ENCODE measurements at places on chromosomes 11 and 22. TPM values are rescaled to one million over a fixed set of nuclear protein-coding genes. Genes with fewer than 3 reads are reported as not detected.

The SLC22A6 gene
- not detected for total RNA-seq

The PDXP gene
- total RNA-seq: 55.3 TPM

The OR2AG2 gene
- total RNA-seq: 0.51 TPM

The P2RX6 gene
- total RNA-seq: 0.75 TPM

The OR2D3 gene
- total RNA-seq: not detected

The PARVB gene
- total RNA-seq: 39.6 TPM

The FAM180B gene
- 0.27 TPM for total RNA-seq

The UPK3A gene
- not detected for total RNA-seq

The NXPE2 gene
- total RNA-seq: 0.97 TPM

The KBTBD3 gene
- 7.9 TPM for total RNA-seq

The CNIH2 gene
- total RNA-seq: 0.41 TPM

The NFRKB gene
- total RNA-seq: 18.4 TPM

The NAT10 gene
- total RNA-seq: 58.3 TPM

The CARD16 gene
- total RNA-seq: 0.88 TPM

The DNAJB7 gene
- total RNA-seq: 1.0 TPM

GRCh38 chr11:74672956-74673692 is 58.1 kb downstream of the CHRDL2 start:
- ATAC-seq: peak; percentile 83

GRCh38 chr11:62115085-62115694 is 8.6 kb upstream of the INCENP start:
- ATAC-seq: peak; percentile 87

GRCh38 chr11:44338026-44338425 is 28.1 kb upstream of the ALX4 start:
- no peak for ATAC-seq

- no peak for ATAC-seq
Observed at GRCh38 chr22:33438273-33438672, 380.1 kb upstream of the SYN3 start.

- no peak for ATAC-seq
Observed at GRCh38 chr22:27782088-27782487, 19.5 kb downstream of the MN1 start.

DNA sequence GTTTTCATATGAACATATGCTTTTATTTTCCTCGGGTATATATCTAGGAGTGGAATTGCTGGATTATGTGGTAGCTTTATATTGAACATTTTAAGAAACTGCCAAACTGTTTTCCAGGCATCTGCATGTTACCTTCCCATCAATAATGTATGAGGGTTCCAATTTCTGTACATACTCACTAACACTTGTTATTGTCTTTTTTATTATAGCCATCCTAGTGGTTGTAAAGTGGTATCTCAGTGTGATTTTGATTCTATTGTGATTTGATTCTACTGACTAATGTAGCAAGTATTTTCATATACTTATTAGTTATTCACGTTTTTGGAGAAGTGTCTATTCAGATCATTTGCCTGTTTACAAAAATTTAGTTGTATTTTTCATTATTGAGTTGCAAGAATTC is 2.0 kb downstream of the ANO5 start:
- ATAC-seq: no peak

DNA sequence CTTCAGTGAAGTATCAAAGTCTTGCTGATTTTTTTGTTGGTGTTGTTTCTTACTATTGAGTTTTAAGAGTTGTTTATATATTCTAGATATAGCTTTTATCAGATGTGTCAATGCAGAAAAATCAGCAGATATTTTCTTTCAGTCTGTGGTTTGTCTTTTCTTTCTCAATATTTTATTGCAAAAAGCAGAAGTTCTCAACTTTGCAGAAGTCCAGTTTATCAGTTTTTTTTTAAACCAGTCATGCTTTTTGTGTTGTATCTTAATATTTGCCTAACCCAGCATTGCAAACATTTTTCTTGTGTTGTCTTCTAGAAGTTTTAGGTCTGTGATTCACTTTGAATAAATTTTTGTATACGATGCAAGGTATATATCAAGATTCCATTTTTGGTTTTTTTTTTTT is 7.0 kb downstream of the ASRGL1 start:
- ATAC-seq: no peak

DNA sequence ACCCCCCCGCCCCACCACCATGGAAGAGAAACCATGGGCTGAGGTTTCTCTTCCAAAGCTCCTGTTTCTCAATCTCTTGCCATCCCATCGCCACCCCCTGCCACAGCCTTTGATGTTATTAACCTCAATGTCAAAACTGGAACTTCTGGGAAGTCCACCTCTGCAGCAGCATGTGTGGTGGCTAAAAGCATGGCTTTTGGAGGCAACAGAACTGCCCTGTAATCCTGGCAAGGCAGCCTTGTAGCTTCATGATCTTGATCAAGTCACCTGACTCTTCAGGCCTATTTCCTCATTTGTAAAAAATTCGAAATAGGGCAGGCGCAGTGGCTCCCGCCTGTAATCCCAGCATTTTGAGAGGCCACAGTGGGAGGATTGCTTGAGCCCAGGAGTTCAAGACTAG is 3.5 kb upstream of the COX8A start:
- no peak for ATAC-seq

DNA sequence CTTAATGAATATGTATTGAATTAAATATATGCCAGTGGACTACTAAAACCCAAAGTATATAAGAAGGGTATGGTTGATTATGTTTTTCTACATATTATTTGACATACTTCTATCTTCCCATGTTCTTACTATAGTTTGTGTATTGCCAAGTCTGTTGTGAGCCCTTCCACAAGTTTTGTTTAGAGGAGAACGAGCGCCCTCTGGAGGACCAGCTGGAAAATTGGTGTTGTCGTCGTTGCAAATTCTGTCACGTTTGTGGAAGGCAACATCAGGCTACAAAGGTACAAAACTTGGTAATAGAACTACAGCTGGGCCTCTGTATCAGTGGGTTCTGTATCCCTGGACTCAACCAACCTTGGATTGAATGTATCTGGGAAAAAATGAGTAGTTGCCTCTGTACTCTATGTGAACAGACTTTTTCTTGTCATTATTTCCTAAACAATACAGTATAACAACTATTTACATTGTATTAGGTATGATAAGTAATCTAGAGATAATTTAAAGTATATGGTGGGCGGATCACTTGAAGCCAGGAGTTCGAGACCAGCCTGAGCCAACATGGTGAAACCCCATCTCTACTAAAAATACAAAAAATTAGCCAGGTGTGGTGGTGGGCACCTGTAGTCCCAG is 38.7 kb upstream of the TTC36 start:
- ATAC-seq: peak; percentile 77

- peak; percentile 47 for ATAC-seq
Observed at GRCh38 chr22:26502688-26503561, 9.3 kb downstream of the TFIP11 start.

DNA sequence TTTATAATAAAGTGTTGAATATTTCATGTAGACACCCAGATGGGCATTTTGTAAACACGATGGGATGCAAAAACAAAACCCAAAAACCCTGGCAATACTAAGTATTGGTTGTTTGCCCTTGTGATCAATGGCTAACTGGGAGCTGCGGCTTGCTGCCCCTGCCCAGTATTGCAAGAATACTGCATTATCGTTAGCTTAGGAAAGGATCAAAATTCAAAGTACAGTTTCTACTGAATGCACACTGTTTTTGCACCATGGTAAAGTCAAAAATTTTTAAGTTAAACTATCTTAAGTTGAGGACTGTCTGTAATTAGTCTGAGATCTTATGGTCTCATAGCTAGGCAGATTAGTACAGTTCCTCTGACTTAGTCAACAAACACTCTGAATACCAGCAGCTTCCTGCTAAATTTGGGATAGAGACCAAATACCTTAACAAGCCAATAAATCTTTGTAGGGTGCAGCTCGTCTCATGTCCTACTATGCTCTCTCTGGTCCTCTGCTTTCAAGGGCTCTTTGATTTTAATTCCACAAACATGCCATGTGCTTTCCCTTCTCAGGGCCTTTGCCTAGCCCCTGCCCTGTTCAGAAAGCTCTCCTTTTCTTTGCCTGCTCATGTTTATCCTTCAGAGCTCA is 4.0 kb downstream of the CCDC90B start:
- ATAC-seq: no peak

GRCh38 chr11:19242179-19242932 is 1.6 kb upstream of the E2F8 start:
- no peak for ATAC-seq

DNA sequence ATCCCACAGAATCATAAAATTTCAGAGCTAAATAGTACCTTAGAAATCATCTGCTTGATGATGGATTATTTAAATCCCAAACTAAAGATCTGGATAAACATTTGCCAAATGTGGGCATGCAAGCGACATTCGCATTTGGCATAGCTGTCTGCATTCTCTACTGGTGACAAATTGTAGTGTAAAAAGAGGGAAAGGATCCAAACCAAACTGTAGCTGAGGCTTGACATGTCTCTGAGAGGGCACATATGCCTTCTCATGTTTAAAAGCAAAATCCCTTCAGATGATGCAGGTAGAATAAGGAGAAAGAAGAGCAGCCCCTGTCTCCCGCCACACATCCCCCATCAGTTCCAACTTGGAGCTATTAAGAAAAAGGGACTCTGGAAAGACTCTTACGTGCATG is 257.5 kb upstream of the MTNR1B start:
- no peak for ATAC-seq

DNA sequence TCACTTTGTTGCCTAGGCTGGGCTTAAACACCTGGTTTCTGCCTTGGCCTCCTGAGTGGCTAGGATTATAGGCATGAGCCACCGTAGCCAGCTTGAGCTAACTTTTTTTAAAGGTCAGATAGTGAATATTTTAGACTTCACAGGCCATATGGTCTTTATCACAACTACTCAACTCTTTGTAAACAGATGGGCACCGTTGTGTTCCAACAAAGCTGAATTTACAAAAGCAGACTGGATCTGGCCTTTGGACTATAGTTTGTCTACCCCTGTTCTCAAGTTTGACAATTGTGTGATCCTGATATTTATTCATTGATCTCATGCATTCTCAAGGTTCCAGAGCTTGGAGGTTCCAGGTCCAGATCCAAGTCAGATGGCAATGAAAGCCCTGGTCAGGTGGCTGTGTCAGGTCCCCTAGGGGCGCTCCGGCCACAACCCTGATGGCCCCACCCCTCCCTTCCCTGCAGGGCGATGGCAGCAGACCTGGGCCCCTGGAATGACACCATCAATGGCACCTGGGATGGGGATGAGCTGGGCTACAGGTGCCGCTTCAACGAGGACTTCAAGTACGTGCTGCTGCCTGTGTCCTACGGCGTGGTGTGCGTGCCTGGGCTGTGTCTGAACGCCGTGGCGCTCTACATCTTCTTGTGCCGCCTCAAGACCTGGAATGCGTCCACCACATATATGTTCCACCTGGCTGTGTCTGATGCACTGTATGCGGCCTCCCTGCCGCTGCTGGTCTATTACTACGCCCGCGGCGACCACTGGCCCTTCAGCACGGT is 15.8 kb downstream of the P2RY2 start:
- no peak for ATAC-seq

DNA sequence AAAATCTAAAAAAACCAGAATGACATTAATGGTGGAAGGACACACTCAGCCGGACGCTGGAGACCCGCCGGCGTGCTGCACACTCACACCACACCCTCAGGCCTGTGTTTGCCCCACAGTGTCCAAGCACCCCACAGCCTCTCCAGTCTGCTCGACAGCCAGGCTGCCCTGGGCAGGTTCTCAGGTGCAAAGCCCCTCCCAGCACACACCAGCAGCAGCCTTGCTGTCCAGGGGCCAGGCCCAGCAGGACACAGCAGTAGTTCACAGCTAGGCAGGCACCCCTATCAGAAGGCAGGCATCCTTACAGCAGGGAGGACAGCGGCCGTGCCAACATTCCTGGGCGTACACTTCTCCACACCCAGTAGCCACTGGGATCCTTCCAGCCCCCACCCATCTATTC is 1.7 kb upstream of the SLC25A1 start:
- ATAC-seq: no peak

DNA sequence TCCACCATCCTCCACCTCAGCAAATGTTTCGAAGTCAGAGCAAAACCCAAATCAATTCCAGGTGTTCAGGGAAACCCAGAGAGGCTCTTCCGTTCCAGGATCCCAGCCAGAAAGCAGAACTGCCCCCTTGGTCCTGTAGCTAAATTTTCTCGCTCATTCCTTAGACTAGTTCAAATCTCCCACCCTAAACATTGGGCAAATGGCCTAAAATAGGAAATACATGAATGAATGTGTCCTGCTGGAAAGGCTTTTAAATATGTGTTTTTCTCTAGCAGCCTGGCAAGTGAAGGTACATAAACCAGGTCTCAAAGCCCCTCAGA is 89.6 kb downstream of the ETS1 start:
- no peak for ATAC-seq

GRCh38 chr22:42879371-42880021 is 22.4 kb upstream of the ARFGAP3 start:
- ATAC-seq: no peak

DNA sequence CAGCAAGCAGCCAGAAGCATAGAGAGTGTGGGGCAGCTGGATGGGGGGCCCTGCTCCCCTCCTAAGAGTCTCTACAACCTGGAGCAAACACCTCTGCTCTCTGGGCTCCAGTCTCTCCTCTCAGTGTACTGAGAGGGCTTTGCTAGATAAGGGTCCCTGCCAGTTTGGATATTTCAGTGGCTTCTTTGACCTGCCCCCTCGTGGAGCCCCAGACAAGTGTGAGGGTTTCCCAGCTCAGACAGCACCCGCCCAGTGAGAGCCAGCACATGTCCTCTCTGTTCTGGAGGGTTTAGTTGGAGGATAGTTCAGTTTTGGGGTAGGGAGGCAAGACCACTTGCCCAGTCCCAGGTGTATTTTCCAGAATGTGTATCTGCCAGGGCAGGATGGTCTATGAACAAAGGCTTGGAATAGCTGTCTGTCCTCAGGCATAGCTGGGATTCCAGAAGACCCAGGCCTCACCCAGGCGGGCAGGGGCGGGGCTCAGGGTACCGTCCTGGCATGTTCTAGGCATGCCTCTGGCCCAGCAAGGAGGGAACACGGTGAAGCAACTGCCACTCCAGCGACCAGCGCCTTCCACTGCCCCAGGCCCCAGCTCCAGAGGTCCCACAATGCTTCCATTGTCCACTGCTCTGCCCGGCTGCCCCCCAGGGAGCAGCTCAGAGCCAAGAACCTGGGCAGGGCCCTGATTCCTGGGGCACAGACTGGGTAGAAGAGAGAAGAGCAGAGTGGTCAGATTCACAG is 7.5 kb upstream of the MICALL1 start:
- ATAC-seq: peak; percentile 48

DNA sequence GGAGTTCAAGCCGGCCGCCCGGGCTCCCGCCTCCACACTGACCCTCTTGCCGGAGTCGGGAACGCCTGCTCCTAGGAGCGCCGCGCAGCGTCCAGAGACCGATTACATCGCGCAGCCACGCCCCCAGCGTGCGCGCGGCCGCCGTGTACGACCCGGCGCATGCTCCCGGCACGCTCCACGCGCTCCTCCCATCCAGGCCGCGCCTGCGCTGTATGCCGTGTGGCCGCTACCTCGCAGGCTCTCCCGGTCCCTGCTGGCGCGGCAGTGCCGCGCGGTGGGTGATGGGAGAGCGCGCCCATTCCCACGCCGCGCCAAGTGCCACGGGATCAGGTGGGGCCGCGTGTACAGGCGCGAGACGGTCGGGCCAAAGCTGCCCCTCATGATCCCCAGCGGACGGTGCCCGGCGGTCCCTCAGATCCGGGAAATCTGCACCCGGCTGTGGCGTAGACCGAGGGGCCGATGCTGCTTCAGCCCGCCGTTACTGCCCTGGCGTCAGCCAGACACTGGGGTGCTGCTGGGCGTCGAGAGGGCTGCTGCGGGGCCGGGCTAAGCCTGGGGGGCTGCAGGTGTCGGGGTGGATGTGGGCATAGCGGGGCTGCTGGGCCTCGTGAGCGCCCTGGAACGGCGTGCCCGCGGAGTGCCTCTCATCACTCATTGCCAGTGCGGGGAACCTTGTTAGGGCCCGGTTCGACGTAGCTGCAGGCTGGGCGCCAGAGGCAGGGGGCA is at the start of the genes GNB1L and RTL10:
Gene GNB1L (minus strand): TSS at position 97 of the 726 bp plus-strand sequence. CDS start 33,519 bp downstream, outside the sequence.
Gene RTL10 (minus strand): TSS at position 97 of the 726 bp plus-strand sequence. CDS start 2,613 bp downstream, outside the sequence.
- peak; percentile 91 for ATAC-seq
